NCI-H1930 (cell line): ENCODE measurements at places on chromosomes 1 and 21.

DNA sequence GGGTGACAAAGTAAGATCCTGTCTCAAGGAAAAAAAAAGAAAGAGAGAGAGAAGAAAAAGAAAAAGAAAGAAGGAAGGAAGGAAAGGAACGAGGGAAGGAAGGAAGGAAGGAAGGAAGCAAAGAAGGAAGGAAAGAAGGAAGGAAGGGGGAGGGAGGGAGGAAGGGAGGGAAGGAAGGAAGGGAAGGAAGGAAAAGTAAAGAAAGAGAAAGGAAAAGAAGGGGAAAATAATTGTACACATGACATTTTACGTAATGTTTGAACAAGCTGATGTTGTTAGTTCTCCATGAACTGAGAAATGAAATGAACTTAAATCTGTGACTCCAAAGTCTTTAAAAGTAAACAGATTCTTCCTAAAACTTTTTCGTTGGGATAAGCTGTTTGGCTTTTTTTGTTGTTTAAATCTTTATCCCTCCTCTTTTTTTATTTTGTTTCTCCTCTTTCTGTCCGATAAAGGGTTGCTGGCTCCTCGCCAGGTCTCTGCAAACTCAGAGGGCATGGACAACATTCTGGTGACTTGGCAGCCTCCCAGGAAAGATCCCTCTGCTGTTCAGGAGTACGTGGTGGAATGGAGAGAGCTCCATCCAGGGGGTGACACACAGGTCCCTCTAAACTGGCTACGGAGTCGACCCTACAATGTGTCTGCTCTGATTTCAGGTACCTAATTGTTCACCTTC, 59.8 kb downstream of the IL12RB2 start:
- DNase-seq: no peak

GRCh38 chr1:42135426-42135825, 17.8 kb upstream of the GUCA2B start:
- no peak for DNase-seq

GRCh38 chr1:232333419-232333767, 296.5 kb downstream of the SIPA1L2 start:
- no peak for DNase-seq

GRCh38 chr1:85133565-85134159, 67.2 kb downstream of the SYDE2 start:
- no peak for DNase-seq

DNA sequence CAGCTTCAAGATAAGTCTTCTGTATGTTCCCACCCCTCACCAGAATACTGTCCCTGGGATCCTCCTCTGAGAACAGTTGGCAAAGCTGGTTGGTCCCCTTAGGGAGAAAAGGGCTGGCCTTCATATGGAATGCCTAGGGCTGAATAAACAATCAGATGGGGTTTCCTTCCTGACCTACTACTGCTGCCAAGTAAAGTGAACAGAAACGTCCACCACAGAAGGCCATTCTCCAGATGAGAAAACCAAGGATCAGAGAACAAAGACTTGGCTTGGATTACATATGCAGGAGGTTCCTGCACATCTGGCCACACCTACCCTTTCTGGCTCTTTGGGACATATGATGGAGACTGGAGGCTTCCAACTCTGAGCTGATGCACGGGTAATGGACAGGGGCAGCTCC, 194.5 kb downstream of the HIVEP3 start:
- DNase-seq: no peak
